ENCODE measurements at places on chromosomes 12 and 14. TPM values are rescaled to one million over a fixed set of nuclear protein-coding genes. Genes with fewer than 3 reads are reported as not detected.
A peak's percentile ranks its signal among the peaks of the same experiment; 100 is the strongest.

KRT73 gene
- not detected for total RNA-seq

TMCC3 gene
- total RNA-seq = 1.7 TPM

GPD1 gene
- total RNA-seq = 9.0 TPM

- no peak overlapping the region for H3K4me3 ChIP-seq
- H3K36me3 ChIP-seq = no peaks in the 10 kb centered on the region
- peak overlapping the region; percentile 68 for H3K27ac ChIP-seq
- peaks cover 28% of the 10 kb centered on the region for H3K4me1 ChIP-seq
These were observed 23.9 kb downstream of the CLMN start for GRCh38 chr14:95295600-95296376.

GRCh38 chr12:85448031-85448430, 168.0 kb downstream of the ALX1 start:
- peaks cover 31% of the 10 kb centered on the region for H3K27me3 ChIP-seq
- no peaks in the 10 kb centered on the region for H3K36me3 ChIP-seq
- H3K4me1 ChIP-seq = no peaks in the 10 kb centered on the region
- no peak for DNase-seq
- no peak overlapping the region for H3K4me3 ChIP-seq
